Stimulated activated CD4-positive, alpha-beta T cell treated with anti-CD3 and anti-CD28 coated beads, TNF-alpha, amount 100 ng/mL, for 24 hours (primary cell): ENCODE measurements at places on chromosomes 5 and 9.

- DNase-seq: no peak
These were observed 159.2 kb upstream of the ALDH1B1 start for GRCh38 chr9:38233343-38233742.

DNA sequence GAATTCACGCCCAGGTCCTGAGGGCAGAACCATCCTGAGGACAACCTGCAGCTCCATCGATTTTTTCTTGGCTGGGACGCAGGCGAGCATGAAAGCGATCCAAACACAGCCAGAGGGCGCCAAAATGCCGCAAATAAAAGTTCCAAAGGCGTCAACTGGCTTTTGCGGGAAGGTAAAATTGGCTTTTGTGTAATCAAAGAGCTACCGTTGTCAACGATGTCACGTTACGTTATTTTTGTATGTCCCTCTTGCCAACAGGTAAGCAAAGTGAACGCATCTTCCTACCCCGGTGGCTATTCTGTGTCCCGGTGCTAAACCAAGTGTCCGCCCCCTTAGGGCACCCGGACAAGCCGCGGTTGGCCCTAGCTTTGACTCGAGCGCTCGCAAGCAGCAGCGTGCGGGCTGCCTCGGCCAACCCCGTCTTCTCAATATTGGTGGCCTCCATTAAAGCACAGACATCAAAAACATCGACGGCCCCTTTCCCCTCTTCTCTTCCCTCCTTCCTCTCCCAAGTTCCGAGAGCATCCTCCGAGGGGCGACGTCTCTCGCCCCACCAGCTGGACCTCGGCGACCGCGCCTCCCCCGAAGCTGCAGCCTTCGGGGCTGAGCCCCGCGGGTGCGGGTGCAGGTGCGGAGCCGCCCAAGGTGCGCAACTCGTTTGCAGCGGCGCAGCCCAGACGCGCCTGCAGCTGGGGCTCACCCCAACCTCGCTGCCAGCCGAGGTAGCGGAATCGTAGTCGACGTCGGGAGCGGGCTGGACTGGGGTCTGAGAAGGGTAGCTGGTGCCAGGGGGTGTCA lies 1.1 kb upstream of the BASP1 start:
- no peak for DNase-seq

DNA sequence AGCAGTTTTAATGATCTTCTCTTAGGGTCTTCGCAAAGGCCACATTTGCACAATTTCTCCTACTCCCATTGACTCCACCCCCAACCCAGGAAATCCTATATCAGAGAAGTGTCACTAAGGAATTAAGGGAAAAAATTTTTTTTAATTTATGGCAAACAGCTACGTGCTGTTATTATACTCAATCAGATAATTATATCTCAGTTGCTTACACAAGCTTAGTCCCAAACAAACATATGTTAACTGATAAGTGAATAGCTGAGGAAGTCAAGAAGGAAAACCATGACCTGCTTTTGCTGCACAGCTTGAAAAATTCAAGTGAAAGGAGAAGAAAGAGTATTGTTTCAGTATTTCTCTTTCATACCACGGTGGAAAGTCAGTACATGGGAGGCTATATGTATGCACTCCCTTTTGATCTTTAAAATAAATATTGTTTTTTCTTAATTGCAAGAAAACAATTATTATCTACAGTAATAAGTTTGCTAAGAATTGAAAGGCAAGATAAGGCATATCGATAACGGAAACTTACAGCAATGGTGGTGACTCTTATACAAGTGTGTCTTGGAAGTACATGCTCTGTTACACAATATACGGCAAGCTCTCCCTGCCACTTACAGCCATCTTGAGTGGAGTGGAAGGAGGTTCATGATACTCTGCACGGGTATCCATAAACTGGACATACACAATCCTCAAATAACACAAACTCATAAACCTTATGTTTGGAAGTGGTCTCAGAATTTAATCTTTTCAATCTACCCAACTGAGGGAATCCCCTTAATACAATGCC lies 167.9 kb upstream of the FREM1 start:
- DNase-seq: no peak

GRCh38 chr5:561408-561807 lies 37.2 kb upstream of the SLC9A3 start:
- no peak for DNase-seq

DNA sequence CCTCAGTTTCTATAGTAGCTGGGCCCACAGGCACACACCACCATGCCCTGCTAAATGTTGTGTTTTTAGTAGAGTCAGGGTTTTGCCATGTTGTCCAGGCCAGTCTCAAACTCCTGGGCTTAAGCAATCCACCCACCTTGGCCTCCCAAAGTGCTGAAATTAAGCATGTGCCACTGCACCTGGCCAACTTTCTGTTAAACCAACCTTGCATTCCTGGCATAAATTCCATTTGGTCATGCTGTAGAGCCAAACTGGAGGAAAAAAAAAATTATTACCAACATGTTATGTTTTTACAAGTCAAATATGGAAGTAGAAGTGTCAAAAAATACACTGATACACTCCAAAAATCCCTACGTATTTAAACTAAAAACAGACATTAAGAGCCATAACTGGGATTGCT lies 54.1 kb downstream of the ERMP1 start:
- no peak for DNase-seq

DNA sequence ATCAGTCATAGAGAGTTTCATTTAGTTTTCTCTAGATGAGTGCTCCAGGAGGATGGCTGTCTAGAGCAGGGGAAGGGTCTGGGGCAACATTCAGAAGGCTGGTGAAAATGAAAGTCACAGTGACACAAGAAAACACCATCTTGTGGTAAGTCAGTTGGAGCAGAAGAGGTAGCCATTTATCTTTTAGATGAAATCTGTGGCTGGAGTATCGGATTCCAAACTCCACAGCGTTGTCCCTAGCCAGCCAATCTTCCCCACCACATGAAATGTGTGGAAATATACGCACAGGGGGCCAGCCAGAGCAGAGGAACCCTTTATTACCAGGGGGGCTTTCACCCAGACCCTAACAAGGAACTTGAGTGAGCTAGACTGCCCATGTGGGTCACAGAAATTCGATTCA lies 15.9 kb upstream of the TNFAIP8 start:
- no peak for DNase-seq

DNA sequence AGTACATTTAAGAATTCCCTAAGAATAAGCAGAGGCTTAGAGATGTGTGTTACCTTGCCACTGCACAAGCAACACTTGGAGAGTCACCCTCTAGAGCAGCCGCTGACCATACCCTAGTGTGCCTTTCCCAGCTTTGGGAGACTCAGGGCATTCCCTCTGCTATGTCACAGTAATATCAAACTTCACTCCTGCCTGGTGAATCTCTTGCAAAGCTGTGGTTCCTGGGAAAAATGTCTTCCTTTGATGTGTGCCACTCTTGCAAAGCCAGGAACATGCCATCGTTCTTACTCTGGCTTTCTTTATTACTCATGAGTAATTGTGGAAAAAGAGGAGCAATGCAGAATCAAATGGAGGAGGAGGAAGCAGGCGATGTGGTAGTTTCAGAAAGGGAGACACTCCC lies 173.2 kb downstream of the CCDC192 start:
- DNase-seq: no peak

DNA sequence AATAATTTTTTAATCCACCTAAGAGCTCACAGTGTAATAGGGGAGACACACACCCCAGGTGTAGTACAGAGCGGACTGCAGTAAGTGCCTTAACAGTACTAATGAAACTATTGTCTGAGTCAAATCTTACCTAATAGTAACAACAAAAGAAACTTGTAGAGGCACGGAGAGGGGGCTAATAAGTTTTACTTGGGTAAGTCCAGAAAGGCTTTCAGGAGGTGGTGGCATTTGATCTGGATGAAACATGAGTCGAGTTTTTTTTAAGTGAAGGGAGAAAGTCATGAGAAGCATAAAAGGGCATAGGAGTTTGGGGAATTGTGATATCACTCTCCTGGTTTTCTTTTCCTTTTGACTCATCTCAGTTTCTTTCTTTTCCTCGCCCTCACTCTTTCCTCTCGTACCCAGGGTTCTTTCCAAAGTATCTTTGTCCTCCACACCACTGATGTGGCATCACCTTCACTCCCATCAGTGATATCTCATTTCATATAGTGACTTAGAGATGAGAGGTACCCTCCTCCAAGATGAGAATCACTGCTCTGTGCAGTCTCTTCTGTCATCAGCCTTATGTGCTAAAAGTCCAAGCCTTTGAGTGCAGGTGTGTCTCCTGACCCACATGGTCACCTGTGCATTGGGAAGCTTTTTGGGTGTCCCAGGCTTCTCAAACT lies 2.0 kb downstream of the CTNNA1 start:
- DNase-seq: no peak

- no peak for DNase-seq
These were observed 375.8 kb downstream of the GADD45G start for GRCh38 chr9:89980600-89980999.

- no peak for DNase-seq
These were observed 86.2 kb upstream of the CDH9 start for GRCh38 chr5:27124590-27124989.
